ENCODE measurements at places on chromosomes 16 and 17.

DNA sequence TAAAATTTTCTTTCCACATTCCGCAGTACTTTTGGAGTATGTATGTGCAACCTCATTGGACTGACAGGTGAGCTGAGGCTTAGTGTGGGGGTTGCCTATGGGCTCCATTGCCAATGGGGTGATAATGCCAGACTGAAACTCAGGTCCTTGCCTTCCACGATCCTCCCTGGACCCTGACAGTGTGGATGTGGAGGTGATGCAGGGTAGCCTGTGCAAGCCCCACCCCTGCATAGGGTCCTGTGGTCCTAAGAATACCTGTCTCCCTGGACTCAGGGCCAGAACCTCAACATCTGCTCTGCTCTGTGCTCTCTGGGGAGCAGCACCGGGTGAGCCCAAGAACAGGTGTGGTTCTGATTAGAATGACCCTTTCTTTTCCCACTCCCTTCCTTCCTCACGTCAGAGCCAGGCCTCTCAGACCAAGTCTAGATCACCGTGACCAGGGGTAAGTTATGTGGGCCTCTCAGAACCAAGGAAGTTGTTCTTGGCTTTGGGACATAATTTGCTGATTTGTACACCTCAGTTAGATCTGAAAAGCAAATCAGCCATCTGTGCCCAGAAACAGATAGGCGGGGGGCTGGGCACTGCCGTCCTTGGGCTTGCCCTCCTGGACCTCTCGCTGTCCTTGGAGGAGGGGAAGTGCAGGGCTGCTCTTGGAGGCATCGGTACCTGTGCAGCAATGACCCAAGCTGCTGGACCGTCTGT, 8.4 kb upstream of the TNS4 start:
- no peak for DNase-seq

- peak; percentile 74 for DNase-seq
Observed at GRCh38 chr16:86029131-86029741, 130.3 kb downstream of the IRF8 start.

GRCh38 chr17:74738051-74738996, 1.3 kb downstream of the RAB37 start:
- no peak for DNase-seq

DNA sequence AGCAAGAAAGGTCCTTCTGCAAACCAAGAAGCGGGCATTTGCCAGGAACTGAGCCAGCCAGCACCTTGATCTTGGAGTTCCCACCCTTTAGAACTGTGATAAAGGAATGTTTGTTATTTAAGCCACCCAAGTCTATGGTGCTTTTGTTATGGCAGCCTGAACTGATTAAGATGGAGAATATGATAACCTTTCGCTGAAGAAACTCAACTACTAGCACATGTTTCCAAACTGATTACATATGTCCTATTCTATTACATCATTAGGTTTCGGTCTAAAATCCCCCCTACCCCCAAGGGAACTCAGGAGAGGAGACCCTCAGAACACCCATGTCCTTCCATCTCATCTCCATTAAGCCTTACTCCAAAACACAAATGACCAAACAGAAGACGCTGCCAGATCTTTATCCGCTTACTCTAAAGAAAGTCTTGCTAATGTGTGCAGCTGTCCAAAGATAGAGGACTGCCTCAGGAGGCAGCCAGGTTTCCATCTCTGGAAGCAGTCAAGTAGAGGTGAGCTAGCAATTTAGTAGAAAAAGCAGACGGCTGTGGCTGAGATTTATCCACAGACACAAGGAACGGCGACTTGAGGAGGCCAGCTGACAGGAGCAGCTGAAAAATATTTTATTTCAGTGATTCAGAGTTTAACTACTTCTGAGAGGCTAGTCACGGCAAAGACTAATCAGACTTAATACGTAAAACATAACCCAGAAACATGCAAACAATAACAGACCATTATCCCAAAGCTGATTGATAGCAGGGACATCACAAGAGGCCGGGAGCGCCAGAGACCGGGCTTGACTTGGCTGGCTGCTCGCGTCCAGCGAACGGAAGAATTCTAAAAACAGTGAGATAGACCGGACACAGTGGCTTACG, 611.4 kb upstream of the CDH5 start:
- DNase-seq = no peak

DNA sequence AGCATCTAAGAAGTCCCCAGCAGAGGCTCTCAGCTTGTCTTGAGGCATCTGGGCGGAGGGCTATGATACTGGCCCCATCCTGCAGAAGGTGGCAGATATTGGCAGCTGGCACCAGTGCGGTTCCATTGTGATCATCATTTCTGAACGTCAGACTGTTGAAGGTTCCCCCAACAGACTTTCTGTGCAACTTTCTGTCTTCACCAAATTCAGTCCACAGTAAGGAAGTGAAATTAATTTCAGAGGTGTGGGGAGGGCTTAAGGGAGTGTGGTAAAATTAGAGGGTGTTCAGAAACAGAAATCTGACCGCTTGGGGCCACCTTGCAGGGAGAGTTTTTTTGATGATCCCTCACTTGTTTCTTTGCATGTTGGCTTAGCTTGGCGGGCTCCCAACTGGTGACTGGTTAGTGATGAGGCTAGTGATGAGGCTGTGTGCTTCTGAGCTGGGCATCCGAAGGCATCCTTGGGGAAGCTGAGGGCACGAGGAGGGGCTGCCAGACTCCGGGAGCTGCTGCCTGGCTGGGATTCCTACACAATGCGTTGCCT, at the start of gene CIITA:
Gene CIITA, plus strand, starts transcription at position 404 of the 543 bp plus-strand sequence. Its CDS starts 129 bp downstream, at position 533.
- DNase-seq = no peak

- DNase-seq = peak; percentile 68
Observed at GRCh38 chr17:236641-237405, 55.4 kb upstream of the DOC2B start.

DNA sequence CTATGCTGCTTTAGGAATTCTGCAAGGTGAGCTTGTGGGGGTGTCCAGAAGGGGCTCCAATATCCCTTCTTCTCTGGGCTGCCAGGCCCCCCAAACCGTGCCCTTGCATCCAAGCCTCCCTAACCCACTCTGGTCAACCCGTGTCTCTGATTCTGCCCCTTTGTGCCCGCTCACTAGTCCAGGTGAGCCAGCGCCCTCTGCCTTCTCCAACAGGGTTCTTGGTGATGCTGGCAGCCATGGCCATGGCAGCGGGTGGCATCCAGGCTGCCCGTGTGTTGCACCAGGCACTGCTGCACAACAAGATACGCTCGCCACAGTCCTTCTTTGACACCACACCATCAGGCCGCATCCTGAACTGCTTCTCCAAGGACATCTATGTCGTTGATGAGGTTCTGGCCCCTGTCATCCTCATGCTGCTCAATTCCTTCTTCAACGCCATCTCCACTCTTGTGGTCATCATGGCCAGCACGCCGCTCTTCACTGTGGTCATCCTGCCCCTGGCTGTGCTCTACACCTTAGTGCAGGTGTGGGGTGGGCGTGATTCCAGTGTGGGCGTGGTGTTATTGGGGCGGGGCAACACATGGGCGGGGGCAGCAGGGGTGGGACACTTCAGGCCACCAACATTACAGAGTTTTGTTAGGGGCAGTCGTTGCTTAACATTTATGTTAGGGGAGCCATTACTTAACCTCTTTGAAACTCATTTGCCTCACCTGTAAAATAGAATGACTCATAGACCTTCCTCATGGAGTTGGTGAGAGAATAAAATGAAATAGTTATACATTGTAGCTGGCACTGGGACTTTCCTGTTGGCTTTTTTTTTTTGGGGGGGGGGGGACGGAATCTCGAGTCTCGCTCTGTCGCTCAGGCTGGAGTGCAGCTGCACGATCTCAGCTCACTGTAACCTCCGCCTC, 31.4 kb downstream of the ANKRD40 start:
- DNase-seq = no peak

DNA sequence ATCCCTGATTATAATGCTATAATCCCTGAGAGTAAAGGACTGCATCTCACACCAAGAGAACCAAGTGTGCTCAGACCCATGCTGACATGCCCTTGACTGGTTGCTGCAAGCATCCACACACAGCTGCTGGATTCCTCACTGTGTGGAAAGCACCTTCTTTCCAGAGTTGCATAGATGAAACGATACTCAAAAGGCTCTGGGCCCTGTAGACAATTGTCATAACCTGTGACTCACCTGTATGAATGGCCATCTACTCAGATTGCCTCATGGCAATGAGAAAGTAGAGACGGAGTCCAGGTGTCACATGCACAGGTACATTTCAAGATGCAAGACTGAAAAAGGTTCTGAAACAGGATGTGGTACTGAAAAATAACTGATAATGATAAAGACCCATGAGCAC, 58.1 kb downstream of the MPHOSPH6 start:
- DNase-seq = no peak

All from ELF-1 (cell line).